ENCODE measurements at places on chromosomes 16 and 17.

DNA sequence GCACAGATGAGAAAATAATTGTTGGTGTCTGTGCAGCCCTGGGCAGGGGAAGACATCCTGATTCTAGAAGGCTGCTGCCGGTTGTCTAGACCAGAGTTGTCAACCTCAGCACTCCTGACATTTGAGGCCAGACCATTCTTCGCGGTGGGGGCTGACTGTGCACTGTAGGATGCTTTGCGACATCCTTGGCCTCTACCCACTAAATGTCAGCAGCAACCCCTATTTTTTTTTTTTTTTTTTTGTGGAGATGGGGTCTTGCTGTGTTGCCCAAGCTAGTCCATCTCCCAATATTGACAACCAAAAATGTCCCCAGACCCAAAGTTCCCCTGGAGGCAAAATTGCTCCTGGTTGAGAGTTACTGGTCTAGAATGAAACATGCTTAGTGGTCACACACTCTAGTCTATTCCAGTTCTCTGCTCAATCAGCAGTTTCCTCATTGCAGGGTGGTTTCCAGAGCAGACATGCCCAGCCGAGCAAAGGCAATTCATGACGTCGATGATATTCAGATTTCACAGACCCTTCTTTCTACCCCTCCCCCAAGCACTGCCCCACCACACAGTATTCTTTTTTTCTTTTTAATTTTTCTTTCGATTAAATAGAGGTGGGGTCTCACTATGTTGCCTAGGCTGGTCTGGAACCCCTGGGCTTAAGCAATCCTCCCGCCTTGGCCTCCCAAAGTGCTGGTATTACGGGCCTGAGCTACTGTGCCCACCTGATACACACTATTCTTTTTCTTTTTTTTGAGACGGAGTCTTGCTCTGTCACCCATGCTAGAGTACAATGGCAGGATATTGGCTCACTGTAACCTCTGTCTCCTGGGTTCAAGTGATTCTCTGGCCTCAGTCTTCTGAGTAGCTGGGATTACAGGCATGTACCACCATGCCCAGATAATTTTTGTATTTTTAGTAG, 9.0 kb downstream of the C17orf99 start:
- no peak for DNase-seq

DNA sequence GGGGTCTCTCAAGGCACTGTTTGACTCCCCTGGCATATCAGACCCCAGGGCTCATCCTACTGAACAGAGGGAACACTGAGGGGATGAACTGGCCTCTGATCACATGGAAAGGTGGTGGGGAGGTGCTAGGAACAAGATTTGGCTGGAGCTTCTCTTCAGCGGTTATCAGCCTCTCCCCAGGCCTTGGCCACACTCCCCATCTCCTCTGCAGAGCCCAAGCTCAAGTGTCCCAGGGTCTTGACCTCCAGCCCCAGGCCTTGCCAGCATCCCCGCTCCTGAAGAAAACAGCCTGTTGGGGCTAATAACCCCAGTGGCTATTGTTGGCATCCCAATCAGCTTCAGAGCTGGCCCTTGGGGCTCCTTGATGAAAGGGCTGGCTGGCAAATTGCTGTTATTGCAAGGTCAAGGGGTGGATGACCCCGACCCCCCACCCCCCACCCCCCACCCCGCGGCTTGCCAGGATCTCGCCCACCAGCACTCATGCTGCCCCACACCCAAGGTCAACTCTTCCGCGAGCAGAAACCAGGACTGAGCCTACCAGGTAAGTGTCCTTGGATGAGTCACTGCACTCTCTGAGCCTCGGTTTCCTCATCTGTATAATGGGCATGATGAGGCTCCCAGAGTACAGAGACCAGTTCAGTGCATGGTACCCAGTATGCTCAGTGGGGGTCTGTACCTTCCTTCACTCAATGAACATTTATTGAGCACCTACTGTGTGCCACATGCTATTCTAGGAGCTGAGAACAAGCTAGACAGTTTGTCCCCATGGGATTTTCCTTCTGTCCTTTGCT, 18.8 kb upstream of the FAM83G start:
- no peak for DNase-seq

GRCh38 chr17:1933875-1934715, 91.0 kb downstream of the RTN4RL1 start:
- DNase-seq, result no peak

- no peak for DNase-seq
Observed at GRCh38 chr17:75518201-75518600, 1.9 kb downstream of the TSEN54 start.

GRCh38 chr17:50800196-50800700, 32.9 kb upstream of the ANKRD40CL start:
- DNase-seq, result no peak
